Suppressor macrophage (primary cell): ENCODE measurements at places on chromosomes 12 and 14.

- no peak for DNase-seq
Observed at GRCh38 chr14:54606178-54606577, 39.2 kb downstream of the SAMD4A start.

DNA sequence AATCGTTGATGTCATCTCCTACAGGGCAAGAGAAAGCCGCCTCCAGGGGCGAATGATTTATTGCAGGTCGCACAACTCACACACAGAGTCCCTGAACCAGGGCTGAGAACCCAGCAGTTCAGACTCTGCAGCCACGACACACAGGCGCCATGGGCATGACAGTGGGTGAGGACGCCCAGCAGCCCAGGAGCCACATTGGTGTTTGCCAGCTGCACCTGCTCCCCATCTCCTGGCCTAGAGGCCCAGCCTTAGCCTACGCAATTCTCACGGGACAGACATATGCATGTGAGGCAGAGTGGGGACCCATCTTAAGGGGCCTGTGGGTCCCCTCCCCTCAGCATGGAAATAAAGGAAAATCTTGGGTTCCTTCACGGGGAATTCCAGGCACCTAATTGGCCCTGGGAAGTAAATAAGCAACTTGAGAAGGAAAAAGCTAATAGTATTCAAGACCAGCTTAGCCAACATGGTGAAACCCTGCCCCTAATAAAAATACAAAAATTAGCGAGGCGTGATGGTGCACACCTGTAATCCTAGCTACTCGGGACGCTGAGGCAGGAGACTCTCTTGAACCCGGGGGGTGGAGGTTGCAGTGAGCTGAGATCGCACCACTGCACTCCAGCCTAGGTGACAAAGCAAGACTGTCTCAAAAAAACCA lies 69.3 kb downstream of the RIMBP2 start:
- DNase-seq, result no peak

DNA sequence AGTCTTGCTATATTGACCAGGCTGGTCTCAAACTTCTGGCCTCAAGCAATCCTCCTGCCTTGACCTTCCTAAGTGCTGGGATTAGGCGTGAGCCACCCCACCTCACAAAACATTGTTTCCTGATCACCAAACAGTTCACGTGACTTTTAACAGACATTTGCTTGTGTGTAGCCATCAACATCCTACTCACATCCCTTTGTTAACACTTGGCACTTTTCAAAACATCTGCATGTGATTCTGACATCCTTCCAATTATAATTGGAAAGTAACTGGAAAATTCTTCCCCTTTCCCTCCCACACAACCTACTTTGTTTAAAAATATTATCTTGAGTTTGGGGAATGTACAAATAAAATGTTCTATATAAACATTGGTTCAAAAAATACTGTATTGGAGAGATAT lies 317.9 kb downstream of the PCNX1 start:
- peak; percentile 74 for DNase-seq

DNA sequence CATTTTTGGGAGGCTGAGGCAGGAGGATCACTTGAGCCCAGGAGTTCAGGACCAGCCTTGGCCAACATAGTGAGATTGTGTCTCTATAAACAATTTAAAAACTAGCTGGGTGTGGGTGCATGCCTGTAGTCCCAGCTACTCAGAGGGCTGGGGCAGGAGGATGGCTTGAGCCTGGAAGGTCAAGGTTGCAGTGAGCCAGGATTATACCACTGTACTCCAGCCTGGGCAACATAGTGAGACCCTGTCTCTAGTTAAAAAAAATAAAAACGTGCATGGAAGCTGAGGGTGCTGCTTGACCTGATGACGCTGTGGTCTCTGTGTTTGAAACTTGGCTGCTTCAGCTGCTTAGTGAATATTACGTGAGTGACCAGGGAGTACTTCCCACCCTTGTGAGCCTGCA lies 89.7 kb downstream of the PPP2R5C start:
- DNase-seq, result no peak

GRCh38 chr12:92641291-92641690 lies 61.5 kb upstream of the PLEKHG7 start:
- DNase-seq, result no peak

DNA sequence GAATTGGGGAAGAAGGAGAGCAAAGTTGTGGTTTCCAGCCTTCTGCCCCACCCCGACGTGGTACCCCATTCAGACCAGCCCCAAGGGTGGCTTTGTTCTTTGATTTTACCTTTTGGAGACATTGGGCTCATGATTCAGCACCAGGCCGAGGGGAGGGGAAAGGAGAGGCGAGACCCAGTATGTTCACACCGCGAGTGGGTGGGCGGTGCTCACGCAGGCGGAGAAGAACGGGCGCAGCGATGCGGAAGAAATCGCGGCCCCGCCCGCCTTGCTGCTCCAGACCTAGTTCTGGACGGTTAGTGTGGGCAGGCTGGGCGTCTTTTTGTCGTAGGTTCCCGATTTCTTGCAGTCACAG lies 963 bp downstream of the ATL1 start:
- peak; percentile 91 for DNase-seq

DNA sequence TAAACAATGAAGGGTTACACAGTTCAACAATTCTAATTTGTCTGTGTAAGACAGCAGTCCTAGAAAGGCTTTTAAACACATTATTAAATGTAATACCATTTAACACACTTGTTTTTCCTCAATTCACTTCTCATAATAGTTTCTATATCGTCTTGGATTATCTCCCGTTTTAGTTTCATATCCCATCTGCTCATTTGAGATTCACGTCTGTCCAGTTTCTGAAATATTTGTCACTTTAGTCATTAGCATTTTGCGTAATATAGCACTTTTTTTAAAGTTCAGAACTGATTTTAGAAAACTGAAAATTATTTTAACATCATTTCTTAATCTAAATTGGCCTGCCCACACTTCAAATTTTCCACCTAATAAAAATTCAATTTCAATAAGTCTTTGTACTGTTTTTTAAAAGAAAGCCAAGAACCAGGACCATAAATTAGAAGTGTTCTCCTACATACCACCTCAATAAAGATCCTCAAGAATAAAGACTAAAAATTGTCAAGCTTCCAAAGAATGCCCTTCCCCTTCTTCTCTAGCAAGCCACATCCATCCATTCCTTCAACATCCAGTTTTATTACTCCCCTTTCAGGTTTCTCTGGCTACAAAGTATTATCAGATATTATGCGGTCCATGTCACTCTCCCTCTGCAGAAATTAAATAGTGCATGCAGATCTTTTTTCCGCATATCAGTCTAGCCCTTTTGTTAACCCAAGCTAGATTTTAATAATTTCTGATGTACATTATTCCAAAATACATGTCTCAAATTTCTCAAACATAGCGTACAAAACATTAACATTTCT lies 11.9 kb downstream of the MED13L start:
- DNase-seq, result no peak

- DNase-seq, result no peak
Observed at GRCh38 chr12:48601013-48601756, 31.3 kb upstream of the LALBA start.

DNA sequence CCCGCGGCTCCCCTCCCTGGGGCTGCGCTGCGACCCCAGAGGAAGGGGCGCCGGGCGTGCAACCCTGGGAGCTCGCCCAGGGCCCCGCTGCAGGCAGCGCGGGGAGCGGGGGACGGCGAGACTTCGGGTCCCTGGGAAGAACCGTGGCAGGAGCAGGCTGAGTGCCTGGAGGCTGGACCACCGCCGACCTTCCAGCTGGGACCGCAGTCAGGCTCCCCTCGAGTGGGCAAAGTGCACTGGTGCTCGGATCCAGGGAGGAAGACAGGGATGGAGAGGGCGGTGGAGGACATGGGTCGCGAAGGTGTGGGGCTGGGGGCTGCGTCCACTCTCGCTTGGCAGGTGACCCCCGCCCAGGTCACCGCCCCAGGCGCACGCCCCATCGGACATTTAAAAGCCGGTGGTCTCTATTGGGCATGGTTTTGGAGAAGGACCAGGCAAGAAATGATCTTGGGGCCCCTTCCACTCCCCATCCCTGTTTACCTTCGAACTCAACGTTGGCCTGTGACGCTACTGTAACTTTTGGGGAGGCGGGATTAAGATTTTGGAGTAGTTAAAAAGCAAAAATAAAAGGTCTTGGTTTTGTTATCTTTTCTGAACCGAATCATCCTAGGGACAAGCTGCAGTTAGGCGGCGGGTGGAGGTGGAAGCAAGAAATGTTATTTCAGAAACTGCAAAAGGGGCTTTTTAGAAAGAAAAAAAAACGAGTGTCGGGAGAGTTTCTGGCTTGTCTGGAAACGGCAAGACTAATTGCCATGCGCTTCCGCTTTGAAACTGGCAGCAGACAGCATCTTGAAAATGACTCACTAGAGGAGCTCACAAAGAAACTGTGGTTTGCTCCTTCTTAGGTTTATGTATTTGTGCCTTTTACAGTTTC lies 1.0 kb downstream of the ELK3 start:
- DNase-seq, result peak; percentile 74

DNA sequence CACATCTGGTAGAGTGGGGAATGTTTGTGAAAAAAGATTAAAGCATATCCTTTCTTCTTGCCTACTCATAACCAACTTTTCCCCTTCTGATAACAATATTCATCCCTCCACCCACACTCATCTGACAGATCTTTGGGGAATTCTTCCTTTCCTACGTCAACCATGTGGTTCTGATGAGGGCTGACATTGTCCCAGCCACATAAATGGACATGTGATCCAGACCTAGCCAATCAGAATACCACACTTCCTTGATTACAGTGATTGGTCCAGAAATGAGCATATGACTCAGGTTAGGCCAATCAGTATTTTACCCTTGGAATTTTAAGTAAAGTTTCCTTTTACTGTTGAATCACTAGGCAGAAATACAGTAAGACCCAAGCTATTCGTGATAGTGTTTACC lies 58.9 kb downstream of the GPR65 start:
- DNase-seq, result no peak

DNA sequence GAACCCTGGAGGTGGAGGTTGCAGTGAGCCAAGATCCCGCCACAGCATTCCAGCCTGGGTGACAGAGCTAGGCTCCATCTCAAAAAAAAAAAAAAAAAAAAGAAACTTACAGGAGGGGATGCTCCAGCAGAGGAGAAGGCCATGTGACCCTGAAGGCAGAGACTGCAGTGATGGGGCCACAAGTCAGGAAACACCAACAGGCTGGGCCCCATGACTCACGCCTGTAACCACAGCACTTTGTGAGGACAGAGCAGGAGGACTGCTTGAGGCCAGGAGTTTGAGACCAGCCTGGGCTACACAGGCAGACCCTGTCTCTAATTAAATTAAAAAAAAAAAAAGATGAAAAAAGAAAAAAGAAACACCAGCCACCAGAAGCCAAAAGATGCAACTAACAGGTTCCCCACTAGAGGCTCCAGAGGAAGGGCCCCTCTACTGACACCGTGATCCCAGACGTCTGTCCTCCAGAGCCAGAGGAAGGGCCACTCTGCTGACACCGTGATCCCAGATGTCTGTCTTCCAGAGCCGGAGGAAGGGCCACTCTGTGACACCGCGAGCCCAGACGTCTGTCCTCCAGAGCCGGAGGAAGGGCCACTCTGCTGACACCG lies 9.1 kb upstream of the GLT1D1 start:
- peak; percentile 78 for DNase-seq

DNA sequence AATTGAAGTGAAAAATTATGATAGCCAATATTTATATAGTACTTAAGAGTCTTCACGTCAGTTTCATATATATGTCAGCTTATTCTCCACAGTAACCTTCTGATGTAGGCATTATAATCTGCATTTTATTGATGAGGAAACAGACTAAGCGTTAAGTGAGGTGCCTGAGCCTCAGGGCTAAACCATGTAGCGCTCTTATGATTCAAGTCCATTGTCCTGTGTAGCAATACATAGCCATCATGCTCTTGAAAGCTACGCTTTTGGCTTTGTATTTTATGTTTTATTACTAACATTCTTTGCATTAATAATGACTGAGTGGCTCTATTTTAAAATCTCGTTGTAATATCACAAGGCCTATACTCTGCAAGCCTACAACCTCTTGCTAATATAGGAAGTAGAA lies 79.0 kb downstream of the ANO6 start:
- no peak for DNase-seq

DNA sequence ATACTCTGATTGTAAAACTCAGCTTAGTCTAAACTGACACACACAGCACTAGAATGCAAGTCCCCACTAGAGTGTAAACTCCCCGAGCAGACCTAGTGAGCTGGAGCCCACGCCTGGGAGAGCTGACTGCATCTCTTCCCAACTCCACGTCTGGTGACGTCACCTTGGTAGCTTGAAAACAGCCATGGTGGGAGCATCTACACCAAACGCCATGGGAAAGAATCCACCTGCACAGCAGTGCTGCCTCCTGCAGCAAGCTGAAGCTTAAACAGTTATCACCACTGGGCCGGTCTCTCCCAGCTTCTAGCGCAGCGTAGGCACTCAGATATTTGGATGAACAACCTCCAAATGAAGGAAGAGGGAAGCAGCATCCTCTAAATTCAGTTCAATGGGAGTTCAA lies 4.3 kb upstream of the PAPLN start:
- no peak for DNase-seq

- peak; percentile 39 for DNase-seq
Observed at GRCh38 chr12:1800401-1801302, 19.7 kb upstream of the LRTM2 start.

GRCh38 chr12:117967043-117967442 lies 1.7 kb downstream of the KSR2 start:
- DNase-seq, result no peak

- no peak for DNase-seq
Observed at GRCh38 chr12:52122904-52123303, 43.4 kb downstream of the SMIM41 start.

DNA sequence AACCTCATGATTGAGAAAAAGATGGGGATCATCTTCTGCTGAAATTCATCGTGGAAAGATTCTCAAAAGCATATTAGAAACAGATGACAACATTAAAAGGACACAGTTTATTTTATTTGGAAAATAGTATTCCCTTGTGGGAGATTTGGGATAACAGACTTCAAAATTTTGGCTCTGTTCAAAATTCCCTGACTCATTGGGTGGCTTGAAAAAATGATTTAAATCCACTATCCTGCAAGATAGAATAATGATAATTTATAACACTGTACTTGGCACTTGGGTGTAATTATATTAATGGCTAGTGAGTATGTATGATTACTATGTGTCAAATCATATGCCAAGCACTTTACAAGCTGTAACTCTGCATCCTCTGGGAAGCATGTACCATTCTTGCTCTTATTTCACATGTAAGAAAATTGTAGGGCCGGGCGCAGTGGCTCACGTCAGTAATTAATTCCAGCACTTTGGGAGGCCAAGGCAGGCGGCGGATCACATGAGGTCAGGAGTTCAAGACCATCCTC lies 128.8 kb downstream of the LMNTD1 start:
- no peak for DNase-seq

- DNase-seq, result peak; percentile 44
Observed at GRCh38 chr12:105275997-105276733, 40.2 kb upstream of the APPL2 start.

DNA sequence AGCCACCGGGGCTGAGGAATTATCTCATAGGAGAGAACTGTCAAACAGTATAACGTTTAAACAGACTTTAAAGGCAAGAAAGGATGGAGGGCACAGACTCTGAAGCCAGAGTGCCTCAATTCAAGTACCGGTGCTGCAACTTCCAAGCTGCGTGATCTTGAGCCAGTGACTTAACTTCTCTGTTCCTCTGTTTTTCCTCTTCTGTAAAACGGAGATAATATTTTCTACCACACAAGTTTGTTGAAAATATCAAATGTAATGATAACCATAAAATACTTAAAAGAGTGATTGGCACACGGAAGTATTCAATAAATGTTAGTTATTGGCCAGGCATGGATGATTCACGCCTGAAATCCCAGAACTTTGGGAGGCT lies 18.2 kb downstream of the BATF start:
- no peak for DNase-seq

GRCh38 chr12:103493199-103493598 lies 2.6 kb downstream of the C12orf42 start:
- no peak for DNase-seq
